ENCODE measurements at places on chromosomes 1 and 21.

DNA sequence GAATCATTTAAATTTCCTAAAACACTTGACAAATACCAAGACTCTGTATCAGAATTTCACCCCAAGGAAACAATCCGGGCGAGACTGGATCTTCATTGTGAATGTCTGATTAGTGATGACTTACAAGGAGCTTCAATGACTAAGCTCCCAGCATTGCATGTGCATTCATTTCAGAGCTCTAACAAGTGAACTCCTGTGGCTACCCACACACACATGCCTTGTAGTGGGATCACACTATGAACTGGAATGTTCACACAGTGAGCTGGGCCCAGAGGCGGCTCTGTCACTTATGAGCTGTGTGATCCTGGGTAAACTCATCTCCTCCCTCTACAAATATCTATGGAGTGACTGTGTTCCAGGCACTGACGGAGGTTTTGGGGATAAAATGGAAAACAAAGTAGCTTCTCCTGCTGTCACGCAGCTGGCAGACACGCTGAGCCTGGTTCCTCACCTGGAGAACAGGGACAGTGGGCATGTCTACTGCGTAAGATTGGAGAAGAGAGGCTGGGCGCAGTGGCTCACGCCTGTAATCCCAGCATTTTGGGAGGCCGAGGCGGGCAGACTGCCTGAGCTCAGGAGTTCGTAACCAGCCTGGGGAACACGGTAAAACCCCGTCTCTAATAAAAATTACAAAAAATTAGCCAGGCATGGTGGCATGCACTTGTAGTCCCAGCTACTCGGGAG is 56.9 kb downstream of the CLSTN1 start:
- DNase-seq = peak; percentile 97

DNA sequence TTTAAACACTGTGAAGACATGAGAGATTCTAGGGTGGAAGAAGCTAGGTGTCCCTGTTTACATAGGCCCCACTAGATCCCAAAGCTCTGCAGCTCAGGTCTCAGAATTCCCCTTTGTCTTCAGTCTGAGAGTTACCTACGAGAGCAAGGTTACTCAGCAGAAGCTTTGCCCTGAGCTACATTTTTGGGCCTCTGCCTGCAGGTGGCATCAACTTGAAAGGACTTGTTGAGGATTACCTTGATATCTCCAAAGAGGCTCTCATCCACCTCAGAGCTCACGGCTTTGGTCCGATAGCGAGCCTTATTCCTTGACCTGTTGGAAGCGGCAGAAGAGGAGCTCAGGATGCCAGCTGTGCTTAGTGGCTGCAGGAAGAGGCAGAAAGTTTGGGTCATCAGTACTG is 7.0 kb downstream of the CFAP45 start:
- no peak for DNase-seq

GRCh38 chr1:109556563-109556962 is 8.1 kb downstream of the GNAI3 start:
- no peak for DNase-seq

GRCh38 chr1:239555350-239555749 is 169.0 kb downstream of the CHRM3 start:
- DNase-seq = no peak

- no peak for DNase-seq
These were observed 1728.3 kb downstream of the PLA2G4A start for GRCh38 chr1:188557053-188557452.

GRCh38 chr21:27693376-27693775 is 726.5 kb upstream of the ADAMTS5 start:
- no peak for DNase-seq

GRCh38 chr1:152112885-152113432 is 2.3 kb downstream of the TCHH start:
- DNase-seq = no peak

Data from AG04450 (cell line).